ENCODE measurements at places on chromosomes 2 and 18.

- no peak for DNase-seq
Measured at GRCh38 chr18:78510091-78510490, 469.5 kb upstream of the SALL3 start.

- DNase-seq: no peak
Measured at GRCh38 chr2:164847291-164847690, 5.7 kb upstream of the COBLL1 start.

DNA sequence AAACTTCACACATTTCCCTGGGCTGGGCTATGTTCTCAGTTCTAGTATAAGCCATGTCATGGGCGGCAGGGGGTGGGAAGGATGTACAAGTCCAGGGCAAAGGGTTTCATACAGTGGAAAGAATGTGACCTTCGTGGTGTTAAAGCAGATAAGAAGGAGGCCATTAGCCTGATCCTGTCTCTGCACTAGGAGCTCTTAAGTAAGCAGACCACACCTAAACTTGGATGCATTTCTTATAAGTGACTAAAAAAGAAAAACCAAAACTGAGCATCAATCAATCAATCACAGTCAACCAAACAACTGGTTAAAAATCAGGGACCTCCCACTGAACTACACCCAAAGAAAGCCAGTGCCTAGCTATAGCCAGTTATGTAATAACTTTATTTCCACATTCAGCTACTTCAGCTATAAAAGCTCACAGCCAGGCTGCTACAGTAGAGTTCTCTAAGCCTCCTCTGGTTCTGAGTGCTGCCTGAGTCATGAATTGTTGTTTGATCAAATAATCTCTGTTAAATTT, 46.8 kb upstream of the RIOK3 start:
- no peak for DNase-seq

DNA sequence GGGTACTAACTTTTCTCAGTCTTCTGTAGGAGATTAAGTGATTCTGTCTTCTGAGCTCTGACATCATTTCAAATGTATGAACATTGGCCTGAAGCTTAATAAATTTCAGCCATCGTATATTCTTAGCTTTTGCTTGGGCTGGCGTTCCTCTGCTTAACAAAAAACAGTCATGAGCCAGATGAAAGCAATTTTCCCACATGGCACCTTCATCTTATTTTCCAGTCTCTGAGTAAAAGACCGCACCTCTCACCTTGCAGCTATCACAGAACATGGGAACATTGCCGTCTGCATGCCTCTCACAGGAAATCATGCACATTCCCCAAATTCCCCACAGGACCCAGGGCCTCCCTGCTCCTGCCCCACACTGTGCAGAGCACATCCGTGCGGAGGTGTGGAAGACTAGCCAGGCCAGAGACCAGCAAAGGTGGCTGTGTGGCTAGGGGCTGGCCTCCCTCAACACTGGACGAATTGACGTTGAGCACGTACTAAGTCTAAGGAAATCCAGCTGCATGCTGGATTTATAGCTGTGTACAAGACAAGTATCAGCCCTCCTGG, 531.8 kb upstream of the ID2 start:
- no peak for DNase-seq

DNA sequence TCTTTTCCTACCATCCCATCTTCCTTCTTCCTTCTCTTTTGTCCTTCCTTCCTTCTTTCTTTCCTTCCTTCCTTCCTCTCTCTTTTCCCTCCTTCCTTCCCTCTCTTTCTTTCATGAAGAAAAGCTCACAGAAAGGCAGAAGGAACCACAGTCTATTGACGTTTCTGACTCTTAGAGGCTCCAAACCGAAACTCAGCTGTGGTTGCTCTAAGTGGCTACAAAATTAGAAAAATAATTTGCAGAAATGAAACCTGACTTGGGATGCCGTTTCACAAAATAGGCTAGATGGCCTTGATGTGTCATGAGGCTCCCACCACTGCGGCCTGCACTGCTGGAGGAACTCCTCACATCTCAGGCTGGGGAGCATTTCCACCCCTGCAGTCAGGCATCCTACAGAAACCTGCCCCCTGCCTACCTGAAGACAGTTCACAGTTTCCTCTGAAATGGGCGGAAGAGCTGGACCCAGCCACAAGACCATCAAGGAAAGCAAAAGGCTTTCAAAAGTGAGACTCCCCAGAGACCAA, 165.6 kb downstream of the SMAD7 start:
- no peak for DNase-seq

DNA sequence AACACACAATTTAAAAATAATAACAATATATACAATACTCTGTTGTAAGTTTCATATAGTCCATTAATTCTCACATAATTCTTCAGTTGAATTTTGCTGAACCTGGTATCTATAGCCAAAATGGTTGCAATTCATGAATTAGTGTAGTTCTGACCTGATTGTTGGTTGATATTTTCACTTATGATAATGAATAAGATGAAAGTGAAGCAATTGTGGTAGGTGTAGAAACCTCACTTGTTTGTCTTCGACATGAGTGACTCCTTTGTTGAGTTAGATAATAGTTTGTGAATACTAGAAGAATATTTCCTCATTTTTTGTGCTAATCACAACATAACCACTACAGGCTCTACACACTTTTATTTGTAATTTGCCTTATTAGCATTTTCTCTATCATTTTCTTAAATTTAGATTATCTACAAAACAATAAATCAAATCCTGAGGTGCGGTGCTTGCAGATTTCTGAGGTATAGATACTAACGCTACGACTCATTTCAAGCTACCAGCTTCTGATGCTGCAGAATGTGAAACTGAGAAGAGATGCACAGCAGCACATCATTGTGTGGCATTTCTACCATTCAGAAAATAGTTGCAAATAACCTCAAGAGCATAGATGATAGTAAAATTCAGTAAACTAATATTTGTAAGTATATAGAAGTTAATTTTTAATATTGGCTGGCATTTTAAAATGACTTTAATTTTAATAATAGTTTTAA, 117.9 kb downstream of the KCNH7 start:
- no peak for DNase-seq

DNA sequence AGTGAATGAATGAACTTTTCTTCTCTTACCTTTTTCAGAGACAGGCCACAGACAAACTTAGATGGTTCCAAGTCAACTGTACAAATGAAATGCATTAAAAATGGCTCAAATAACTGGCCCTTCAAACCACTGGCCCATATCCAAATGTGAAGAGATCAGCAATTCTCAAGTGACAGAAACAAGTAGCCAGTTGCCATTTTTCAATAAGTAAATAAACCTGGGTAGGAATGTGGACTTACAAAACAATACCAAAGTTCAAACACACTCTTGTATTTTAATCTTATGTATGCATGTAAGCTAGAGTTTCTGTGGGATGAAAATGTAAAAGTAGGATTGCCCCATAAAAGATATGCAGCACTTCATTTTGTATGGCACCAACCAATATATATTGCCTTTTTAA, 129.2 kb downstream of the MEP1B start:
- DNase-seq: no peak

DNA sequence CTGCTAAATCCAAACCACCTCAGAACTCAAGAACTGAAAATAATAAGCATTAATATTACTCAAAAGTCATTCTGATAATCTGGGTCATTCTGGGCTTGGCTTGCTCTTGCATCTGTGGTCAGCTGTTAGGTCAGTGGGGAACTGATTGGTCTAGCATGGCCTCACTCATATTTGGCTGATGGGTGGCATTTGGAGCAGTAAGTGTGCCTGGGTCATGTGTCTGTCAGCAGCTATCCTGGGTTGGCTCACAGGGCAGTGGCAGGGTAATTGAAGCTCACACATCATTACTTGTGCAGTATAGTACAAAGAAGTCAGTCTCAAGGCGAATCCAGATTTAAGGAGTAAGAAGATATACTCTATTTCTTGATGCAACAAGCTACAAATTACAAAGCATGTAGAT, 9.6 kb downstream of the RPL37A start:
- DNase-seq: no peak

- no peak for DNase-seq
Measured at GRCh38 chr2:132407784-132408183, 8.8 kb upstream of the GPR39 start.

- DNase-seq: no peak
Measured at GRCh38 chr2:226733189-226733858, 66.3 kb downstream of the IRS1 start.

- DNase-seq: no peak
Measured at GRCh38 chr18:6331872-6332271, 82.8 kb downstream of the L3MBTL4 start.

GRCh38 chr2:223102040-223102400, 50.0 kb downstream of the KCNE4 start:
- no peak for DNase-seq

DNA sequence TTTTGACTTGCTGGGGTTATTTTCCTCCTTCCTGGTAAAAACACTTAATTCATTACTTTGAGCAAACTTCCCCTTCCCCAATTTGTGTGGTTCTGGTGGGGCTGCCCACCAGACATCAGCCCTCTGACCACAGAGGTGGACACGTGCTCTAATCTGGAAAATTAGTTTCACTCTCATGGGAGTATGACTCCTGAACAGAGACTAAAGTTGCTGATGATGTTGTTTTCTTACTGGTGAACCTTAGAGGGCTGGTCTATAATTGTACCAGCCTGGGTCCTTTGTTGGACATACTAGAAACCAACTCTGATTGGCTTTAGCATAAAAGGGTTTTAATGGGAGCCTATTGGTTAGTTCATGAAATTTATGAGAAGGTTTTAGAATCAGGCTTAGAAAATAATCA, 54.1 kb upstream of the ACYP2 start:
- DNase-seq: no peak

DNA sequence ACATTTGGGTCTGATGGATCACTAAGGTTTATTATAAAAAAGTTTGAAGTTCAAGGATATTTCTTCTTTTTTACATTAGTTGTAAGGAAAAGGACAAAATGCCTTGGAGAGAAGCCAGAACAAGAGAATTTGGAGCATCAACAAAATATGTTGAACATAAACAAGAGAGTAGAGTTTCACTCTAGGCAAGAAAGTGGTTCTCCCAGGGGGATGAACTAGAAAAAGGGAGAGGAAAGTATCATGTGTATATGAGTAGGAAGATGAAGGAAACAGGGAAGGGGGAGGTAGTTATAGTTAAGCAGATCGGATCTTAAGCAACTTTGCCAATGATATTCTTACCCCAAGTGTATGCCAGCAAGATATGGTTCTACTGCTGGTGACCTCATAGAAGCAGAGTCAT, 63.8 kb upstream of the GALNT3 start:
- DNase-seq: no peak

DNA sequence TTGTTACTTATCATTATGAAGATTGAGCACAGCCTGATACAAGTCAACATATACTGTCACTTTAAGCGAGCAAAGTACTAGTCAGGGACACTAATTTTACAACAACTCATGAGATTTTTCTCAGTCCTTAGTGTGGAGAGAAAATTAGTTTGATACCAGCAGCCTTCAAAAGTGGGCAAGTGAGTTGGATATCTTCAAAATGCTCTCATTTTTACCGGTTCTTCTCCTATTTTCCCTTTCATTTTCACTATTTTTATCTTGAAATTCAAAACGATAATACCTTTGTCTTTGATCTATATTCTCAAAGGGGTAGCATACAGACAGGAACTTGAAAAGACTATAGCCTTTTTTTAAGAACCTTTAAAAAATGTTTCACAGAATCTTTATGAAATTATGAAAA, 52.0 kb upstream of the UBXN4 start:
- DNase-seq: no peak

- DNase-seq: no peak
Measured at GRCh38 chr2:43075054-43075593, 151.3 kb downstream of the ZFP36L2 start.

DNA sequence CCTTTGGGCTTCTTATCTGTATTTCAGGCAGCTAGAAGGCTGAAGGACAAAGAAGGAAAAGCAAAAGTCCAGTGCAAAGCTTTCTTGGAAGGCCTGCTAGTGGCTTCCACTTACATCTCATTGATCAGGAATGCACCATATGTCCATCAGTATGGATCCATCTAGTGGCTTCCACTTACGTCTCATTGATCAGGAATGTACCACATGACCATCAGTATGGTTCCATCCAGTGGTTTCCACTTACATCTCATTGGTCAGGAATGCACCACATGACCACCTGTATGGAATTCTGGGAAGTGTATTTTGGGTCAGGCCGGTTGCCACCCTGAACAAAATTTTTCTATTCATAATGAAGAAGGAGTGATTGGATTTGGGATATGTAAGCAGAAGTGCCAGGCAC, 70.6 kb downstream of the LYPD6 start:
- no peak for DNase-seq

DNA sequence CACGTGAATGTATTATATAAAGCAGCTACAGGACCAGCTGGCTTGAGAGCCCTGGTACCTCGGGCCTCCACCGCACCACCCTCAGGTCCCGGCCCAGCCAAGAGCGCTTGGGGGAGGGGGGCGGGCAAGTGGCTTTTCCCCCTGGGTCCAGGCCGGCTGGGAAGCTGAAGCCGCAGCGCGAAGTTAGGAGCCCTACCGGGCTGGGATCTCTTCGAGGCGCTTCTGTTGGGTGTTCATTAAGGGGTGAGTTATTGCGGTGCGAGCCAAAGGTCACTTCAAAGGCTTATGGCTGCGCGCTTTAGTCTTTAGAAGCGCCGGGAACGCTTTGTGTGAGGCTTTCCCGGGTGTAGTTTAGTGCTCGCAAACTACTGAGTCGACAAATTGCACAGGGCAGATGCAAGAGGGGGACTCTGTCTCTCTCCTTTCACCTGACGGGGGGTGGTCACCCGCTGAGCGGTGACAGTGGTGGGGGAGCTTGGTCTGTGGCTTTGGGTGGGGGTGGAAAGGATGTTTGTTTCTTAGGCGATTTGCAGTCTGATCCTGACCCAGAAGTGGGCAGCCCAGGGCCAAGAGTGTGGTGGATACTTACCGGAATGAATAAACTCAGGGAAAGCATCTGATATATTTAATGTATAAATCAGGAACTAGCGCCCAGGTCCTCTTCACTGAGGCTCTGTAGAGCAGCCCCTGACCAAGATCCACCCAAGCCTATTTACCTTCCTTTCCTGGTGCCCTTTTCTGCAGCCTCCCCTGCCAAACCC, 6.0 kb downstream of the HOXD3 start:
- DNase-seq: no peak

- DNase-seq: no peak
Measured at GRCh38 chr18:8705238-8705960, at the start of gene MTCL1. MTCL1 (plus strand) TSS chr18:8705556; CDS start chr18:8705661, 105 bp downstream.

GRCh38 chr2:133411857-133412256, 156.4 kb downstream of the NCKAP5 start:
- DNase-seq: no peak

GRCh38 chr2:88932686-88933085, 241.2 kb downstream of the RPIA start:
- DNase-seq: no peak

DNA sequence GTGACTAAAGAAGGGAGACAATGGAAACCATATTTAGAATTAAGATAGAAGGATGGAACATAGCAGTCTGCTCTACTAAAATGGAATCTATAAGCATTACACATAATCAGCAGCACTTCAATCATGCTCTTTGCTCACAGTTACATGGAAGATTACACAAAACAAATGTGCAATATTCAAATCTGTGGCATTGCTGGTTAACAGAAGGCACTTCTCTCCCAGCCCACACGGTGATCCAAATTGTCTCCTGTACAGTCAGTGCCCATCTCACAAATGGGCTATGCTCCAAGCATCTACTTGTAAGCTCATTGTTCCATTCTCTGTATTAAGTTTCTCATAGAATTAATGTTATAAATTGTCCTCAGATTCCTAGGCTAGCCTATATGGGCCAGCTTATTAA, 716.6 kb downstream of the NRXN1 start:
- no peak for DNase-seq

GRCh38 chr2:128876986-128877983, 558.6 kb upstream of the HS6ST1 start:
- no peak for DNase-seq

- no peak for DNase-seq
Measured at GRCh38 chr2:66507673-66508201, 72.8 kb downstream of the MEIS1 start.

Data from stimulated activated CD8-positive, alpha-beta memory T cell treated with anti-CD3 and anti-CD28 coated beads, Interleukin-7, amount 100 ng/mL, for 1 hour (primary cell).